ENCODE measurements at places on chromosomes 4 and X. TPM values are rescaled to one million over a fixed set of nuclear protein-coding genes. Genes with fewer than 3 reads are reported as not detected.

GRCh38 chr4:37797374-37797773, 29.1 kb upstream of the PGM2 start:
- DNase-seq, result no peak

GRCh38 chr4:56668267-56668666, 12.8 kb downstream of the HOPX start:
- no peak for DNase-seq

GRCh38 chrX:36414056-36414455, 494.5 kb downstream of the CFAP47 start:
- no peak for DNase-seq

DNA sequence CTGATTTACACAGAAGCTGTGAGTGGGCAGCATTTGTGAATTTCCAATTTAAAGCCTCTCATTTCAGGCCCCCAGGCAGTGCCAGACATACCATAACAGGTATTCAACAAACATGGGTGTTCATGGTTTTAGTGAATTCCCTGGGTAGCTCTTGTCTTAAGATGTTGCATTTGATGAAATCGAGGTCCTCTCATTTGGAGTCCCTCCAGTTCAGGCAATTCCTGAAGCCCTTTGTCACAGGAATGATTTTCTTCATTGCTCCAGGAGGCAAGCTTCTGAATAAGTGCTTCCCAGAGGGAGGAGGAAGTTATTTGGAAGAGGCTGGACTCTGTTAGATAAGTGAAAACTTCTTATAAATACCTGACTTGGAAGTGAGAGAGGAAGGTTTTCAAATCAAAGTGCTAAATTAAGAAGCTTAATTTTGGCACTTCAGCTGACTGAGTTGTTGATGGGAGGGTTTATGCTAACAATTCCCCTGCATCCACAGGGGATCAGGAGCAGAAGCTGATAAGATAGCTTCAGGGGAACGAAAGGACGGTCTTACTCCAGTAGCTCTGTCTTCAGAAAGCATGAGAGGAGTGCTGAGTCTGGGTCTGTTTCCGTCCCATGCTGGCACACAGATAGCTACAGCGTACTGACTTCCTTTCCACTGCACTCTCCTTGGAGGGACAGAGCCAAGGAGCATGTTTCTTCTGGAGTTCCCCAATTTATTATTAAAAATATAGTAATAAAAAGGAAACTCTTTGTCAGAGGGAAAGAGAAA, 543.1 kb downstream of the GBA3 start:
- no peak for DNase-seq

DNA sequence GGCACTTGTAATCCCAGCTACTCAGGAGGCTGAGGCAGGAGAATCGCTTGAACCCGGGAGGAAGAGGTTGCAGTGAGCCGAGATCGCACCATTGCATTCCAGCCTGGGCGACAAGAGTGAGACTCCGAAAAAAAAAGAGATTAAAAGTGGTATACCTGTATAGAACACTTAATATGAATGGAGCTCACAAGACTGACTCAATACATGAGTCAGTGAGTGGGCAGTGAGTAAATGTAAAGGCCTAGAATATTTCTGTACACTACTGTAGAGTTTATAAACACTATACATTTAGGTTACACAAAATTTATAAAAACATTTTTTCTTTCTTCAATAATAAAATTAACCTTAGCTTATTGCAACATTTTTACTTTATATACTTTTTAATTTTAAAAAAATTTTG, 93.8 kb downstream of the CENPC start:
- no peak for DNase-seq

Gene RBMX2
- polyA plus RNA-seq, result 22.3 TPM

DNA sequence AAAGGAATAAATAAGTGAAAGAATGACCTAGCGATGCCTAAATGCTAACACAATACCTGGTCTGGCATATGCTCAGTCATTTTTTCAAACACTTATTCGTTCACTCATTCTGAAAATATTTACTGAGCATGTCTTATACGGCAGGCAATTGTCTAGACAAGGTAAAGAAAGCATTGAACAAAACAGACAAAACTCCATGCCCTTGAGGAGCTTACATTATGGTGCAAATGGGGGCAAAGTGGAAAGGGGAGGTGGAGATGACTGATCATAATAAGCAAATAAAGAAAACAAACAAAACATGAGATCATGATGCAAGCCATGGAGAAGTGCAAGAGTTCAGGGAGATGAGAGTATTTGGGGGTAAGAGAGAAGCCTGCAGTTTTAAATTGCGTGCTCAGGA, 334.6 kb upstream of the PPARGC1A start:
- DNase-seq, result no peak

- DNase-seq, result no peak
Measured at GRCh38 chr4:80521438-80521837, 185.9 kb downstream of the CFAP299 start.

DNA sequence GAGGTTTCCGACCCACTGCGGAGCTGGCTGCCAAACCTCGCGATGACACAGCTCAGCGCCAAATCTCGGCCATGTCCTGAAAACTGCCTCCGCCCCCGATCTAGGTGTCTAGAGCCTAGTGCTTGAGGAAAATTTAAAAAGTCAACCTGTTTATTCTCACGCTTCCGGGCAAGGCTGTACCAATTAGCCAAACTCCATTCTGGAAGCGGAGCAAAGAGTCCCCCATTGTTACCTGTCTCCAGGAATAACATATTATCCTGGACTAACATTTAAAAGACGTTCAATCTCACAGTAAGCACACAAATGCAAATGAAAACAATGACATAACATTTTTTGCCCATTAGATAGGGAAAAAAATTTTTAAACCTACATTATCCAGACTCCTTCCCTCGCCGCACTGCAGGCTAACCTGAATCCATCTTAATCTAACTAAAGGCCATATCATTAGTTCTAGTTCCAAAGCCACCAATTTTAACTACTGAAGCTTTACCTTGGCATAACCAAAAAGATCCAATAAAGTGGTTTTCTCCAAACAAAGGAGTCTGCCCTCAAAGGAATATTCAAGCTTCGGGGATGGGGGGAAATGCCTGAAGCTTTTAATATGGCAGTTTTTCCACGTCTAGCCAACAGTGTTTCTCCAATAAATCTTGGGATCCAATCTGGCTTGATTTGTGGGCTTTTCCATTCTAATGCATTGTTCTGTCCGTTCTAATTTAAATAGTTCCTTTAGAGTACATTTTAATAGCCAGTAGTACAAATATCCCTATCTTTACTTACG, 1.9 kb downstream of the HUWE1 start:
- no peak for DNase-seq

Gene JAKMIP1
- polyA plus RNA-seq, result not detected

Gene ARHGAP24
- 0.87 TPM for polyA plus RNA-seq

DNA sequence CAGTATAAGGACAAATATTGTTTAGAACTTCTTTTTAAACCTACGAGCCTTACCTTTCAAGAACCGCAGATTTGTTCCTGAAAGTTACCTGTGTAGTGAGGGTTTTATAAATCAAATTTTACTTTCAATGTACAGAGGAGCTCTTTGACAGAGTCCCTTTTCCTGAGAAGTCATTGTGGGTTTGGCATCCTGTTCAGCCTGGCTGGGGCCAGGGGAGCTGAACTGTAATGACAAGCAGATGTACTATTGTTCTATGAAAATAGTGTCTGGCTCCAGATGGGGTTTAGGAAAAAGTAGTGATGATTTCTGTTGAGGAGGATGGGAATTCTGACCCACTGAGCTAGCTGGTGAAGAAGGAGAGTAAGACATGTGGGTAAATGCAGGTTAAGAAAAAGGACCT, 196.2 kb upstream of the PGRMC2 start:
- no peak for DNase-seq
